Activated CD4-positive, CD25-positive, alpha-beta regulatory T cell treated with anti-CD3 and anti-CD28 coated beads, Interleukin-2, amount 50 U/mL, for 16 hours (primary cell): ENCODE measurements at places on chromosomes 12 and 14.

DNA sequence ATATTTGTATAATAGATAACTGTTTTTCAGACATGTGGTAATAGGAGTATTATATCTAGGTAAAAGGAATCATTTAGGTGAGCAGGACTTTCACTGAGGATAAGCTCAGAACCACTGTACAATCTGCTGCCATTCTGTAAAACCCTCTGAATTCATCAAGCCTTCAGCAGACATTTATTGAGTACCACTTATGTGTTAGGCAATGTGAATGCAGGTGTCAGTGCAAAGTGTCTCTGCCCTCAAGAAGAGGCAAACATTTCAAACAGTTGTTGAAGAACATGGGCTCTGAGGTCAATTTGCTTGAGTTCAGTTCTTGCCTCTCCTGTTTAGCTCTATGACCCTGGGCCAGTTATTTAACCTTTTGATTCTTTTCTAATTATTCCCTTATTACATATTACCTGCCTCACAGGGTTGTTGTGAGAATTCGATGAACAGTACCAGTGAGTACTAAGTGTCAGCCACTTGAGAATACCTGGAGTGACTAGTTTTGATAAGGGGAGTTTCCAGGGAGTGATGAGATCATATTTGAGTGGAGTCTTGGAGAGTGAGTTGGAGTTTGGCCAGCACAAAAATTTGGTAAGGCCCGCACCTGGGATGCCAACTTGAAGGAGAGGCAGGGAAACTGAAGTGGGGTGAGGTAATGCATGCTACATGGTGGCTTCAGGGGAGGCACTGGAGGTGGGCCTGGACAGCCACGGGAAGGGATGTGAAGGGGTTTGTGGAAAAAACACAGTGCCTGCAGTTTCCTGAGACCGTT lies 33.7 kb downstream of the RASSF8 start:
- DNase-seq: no peak

GRCh38 chr12:12202105-12202504 lies 64.7 kb downstream of the LRP6 start:
- DNase-seq: no peak

GRCh38 chr14:49396801-49397200 lies 189.4 kb downstream of the RPS29 start:
- no peak for DNase-seq

DNA sequence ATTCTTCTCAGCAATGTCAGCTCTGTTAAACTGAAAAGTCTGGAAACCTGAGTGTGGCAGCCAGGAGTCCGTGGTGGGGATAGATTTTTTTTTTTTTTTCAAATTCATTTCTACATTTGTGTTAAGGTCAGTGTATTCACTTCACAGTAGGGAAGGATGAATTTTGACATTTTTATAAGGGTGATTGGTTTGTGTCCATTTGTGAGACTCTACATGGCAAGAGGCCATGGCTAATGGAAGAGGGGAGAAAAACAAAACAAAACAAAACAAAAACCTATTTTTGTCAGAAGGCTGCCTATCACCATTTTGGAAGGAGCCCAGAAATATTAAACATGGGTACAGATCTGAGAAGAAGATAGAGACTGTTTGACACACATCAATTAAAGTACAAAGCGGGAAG lies 176.1 kb downstream of the RMST start:
- no peak for DNase-seq

- DNase-seq: no peak
Measured at GRCh38 chr12:3445119-3445978, 45.7 kb upstream of the PRMT8 start.

DNA sequence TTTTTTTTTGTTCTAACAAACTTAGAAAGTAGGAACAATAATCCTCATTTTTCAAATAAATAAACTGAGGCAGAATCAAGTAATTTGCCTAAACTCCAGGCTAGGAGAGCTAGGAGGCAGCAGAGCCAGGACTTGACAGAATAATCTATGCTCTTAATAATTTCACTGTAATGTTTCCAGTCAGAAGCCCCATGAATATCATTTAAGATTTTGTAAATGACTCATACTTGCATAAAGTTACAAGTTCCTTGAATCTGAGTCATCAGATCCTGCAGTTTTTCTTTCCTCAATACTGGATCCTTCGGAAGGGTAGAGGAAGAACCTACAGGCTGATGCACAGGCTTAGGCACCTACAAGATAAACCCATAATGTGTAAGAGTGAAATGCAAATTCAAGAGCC lies 29.0 kb downstream of the CAPRIN2 start:
- no peak for DNase-seq

DNA sequence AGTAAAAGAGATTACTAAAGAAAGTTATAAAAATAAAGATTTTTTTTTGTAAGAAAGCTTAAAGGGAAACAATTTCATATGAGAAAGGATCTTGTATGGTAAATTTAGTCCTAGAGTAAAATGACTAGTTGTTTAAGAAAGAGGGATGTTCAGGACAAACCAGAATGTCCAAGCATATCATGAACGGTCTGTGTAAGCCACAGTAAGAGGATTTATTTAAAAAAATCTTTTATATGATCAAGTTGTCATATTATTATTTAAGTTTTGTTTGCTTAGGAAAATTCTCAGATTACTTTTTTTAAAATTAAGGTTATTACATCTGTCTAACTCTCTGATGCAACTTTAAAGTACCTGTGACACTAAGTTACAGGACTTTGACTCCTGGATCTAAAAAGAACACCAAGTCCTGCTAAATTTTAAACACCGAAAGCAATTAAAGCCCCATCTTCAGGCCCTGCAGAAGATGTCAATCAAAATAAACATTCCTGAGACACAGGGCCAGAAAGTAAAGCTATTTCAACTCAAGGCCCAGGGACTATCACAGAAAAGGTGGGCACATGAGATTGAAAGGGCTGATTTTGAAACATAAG lies 17.3 kb upstream of the CCDC196 start:
- DNase-seq: no peak

- DNase-seq: no peak
Measured at GRCh38 chr12:122865268-122866231, 30.3 kb downstream of the HIP1R start.

DNA sequence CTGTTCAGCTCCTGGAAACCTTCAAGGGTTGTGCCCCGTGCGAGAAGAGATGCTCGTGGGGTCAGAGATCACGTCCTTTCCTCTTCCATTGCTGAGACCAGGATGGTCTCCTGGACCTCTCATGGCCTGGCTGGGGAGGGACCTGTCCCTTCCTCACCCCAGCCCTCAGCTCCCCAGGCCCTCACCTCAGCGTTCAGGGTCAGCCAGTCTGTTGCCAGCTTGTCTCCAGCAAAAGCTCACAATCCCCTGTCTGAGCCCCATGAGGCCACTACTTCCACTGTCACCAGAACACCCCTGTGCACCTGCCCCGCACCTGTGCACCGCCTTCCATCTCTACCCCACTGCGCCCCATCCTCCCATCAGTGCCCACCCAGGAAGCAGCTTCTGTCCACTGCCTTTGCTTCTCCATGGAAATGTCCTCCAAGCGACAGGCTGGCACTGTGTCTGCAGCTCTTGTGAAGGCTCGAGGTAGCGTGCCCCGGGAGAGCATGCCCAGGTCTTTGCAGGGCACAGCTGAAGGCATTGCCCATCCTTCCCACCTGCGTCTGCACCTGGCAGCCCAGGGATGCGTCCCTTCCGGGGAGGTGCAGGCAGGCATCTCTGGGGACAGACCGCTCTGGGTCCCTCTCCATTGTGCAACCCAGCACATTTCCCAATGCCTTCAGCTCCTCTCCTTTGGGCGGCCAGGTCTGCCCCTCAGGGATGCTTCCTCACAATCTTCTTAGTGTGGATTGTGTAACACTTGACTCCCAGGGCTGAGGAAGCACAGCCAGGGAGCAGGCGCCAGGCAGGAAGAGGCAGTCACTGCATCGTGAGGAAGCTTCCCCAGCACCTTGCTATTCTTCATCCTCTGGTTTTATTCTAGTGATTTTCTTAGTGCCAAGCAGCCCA lies 179.6 kb downstream of the ADGRD1 start:
- DNase-seq: no peak

DNA sequence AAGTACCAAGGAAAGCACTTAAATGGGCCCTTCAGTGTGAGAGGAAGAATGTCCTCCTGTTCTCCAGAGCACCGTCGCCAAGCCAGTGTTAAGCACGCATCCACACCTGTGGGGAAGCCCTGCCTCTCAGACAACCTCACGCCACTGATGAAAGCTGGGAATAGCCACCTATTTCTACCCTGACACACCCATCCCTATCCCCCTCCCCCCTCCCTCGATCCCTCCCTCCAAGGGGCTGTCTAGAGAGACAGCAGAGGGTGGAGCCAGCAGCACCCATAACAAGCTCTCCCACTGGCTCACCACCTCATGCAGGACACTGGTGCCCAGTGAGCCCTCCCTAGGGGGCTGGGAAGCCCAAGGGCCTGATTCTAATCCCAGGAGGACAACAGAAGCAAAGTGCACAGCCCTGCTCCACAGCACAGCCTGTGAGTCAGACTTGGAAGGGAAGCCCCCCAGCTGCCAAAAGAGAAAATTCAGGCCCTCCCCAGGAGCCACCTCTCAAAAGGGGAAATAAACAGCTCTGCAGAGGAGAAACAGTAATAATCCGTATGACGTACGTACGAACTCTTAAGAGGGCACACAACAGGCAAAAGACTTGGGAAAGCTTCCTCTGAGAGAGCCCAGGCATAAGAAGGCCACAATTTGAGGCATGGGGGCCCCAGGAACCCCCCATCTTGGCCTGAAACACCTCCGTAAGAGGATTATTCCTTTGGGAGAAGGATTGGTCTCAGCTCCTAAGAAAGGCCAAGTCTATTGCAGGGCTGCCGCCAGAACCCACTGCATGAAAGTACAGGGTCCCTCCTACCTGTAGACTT lies 7.8 kb downstream of the PITPNM2 start:
- no peak for DNase-seq
